RCC 7860 (cell line): ENCODE measurements at places on chromosomes 4 and X.

DNA sequence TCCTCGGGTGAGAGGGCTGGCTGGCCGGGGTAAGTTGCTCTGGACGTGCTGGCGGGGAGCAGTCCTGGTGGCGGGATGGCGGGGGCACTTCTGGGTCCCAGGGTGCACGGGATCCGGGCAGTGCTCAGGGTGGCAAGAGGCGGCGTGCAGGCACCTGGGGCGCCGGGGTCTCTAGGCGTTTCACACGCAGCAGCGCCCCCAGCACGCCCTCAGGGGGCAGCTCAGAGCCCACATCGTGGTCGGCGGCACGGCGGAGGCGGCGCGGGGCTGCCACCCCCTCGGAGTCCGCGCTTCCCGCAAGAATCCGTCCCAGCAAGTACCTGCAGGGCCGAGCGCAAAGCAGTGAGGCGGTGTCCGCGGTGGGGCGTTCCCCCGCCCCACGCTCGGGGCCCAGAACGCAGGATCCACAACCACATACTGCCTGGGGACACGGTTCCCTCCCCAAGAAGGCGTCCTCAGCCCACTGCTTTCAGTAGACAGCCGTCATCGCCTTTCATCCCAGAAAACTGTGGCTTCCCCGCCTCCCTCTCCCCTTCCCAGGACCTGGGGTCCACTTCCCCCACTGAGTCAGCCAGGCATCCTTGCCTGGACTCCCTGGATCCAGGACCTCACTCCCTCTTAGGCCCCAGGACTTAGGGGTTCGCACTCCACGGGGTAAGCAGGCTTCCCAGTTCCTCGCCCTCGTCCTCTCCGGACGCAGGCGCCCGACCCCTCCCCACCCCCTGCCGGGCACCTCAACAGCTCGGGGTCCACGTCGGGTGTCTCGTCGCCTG is 4.1 kb downstream of the PCSK1N start:
- no peak for DNase-seq

DNA sequence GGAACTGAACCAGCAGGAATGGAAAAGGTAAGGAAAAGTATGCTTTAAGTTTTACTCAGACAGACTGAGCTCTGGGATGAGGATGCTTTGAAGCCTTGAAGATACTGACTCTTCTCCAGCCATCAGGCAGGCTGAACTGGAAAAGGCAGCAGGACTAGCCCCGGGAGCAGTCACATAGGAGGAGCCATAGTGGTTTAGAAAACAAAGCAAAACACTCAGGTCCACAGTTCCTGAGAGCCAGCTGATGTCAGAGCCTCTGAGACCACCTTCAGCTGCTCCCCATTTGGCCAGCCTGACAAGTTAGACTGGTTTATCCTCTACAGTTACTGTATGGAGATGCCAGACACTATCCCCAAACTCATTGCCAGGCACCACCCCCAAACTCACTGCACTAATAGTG is 167.9 kb upstream of the CPEB2 start:
- no peak for DNase-seq

DNA sequence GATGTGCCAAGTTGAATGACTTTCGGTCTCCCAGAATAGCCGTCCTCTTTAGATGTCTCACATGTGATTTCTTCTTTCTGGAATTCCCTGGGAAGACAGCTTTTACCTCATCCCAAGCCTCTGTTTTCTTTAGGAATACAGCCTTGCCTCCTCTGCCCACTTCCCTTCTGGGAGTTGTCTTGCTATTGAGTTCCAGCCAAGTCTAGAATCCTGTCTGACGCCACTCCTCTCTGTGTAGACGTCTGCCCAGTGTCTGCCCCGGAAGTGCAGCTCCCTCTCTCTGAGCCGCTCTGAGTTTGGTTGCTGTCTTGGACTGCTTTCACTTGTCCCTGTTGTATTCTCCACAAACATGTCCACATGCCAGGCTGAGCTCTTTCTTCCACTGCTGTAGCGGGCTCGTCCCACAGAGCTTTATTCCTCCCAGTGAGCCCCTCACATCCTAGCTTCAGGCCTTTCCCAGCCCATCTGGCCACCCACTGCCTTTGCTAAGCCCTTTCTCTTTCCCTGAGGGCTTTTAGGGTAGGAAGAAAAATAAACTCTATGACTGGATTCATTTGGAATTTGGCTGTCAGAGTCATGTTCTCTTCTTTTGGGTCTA is 9.0 kb upstream of the IGFBP7 start:
- peak; percentile 44 for DNase-seq

GRCh38 chrX:15413101-15413500 is 28.9 kb upstream of the VEGFD start:
- no peak for DNase-seq

DNA sequence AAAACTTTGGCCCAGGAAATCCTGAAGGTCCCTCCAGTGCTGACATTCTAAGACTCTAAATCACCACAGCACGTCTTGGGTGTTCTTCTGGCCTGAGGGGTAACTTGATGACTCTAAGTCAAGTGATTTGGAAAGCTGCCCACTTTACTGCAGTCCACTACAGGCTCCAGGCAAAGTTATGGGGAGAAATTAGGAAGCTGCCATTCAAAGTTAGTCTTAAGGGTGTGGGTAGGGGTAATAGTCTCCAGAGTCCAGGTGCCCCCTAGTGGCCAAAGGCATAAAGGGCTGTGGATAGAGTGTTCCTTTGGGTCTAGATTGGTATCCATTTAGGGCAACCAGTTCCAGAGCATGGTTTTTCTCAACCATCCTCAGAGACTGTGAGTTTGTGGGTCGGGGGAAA is 38.7 kb upstream of the SLC16A2 start:
- DNase-seq, result peak; percentile 38

- DNase-seq, result no peak
Observed at GRCh38 chr4:37516057-37516775, 170.0 kb downstream of the RELL1 start.

DNA sequence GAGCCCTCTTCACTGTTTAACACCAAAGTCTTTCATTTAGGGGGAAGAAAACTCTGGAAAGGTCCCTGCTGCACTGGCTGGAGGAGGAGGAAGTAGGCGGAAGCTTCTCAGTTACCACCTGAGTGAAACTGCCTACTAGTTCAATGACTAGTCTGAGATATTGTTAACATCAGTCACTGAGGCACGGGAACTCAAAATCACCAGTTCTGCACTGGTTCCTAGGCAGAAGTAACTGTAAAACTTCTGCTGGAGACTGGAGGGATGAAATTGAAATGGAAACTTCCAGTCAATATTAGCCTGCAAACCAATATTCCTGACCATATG is 178.3 kb downstream of the SNCA start:
- no peak for DNase-seq

- DNase-seq, result no peak
Observed at GRCh38 chr4:187480146-187481145, 515.1 kb upstream of the ZFP42 start.

GRCh38 chr4:186144198-186144945 is 39.9 kb downstream of the FAM149A start:
- no peak for DNase-seq

DNA sequence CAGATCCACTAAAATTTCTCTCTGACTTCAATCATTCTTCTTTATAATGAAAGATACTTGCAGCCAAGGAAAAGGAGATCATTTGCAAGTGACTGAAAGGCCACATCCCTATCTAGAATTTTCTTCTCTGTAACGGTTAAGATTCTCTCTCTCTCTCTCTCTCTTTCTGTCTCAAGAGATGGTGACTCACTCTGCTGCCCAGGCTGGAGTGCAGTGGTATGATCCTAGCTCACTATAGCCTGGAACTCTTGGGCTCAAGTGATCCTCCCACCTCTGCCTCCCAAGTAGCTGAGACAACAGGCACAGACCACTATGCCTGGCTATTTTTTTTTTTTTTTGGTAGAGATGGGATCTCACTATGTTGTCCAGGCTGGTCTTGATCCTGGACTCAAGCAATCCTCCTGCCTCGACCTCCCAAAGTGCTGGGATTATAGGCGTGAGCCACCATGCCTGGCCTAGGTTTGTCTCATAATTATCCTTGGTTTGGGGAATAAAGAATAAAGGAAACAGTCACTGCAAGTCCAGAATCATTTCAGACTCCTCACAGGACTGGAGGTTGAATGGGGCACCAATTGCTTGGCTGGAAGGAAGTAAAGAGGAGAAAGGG is 33.3 kb upstream of the GALNT7 start:
- DNase-seq, result peak; percentile 53

DNA sequence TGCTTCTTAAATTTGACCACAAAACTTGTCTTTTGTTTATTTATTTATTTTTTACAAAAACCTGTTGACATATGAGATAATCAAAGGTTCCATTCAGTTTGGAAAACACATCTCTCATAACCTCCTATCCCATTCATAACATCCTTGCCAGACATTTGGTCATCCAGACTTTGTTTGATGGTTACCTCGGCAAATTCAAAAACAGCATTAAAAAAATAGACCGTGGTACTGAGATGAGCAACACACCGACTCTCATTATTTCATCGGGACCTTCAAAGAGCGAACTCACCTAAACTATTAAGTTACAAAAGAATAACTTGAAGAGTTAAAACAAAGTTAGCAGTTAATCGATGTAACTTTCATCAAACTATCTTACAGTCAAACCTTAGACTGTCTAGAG is 85.8 kb upstream of the RPS6KA3 start:
- DNase-seq, result no peak

- no peak for DNase-seq
Observed at GRCh38 chr4:112847045-112847444, 202.4 kb upstream of the ANK2 start.

DNA sequence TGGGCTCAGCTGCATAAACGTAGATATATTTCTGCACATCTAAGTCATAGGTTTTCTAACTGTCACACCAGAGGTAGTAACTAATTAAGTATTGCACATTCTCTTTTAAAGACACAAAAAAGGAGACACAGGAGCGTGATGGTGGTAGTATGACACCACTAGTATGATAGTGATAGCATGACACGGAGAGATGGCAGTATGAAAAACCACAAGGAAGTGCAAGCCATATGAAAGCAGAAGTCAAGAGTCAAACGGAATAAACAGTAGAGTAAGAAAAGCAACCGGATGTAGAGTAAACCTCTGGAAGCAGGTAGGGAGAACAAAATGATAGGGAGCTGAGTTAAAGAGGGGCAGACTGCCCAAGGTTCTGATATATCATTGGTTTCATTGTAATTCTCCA is 382.2 kb upstream of the INTU start:
- DNase-seq, result no peak

GRCh38 chrX:72309297-72310071 is 3.8 kb upstream of the CITED1 start:
- no peak for DNase-seq

DNA sequence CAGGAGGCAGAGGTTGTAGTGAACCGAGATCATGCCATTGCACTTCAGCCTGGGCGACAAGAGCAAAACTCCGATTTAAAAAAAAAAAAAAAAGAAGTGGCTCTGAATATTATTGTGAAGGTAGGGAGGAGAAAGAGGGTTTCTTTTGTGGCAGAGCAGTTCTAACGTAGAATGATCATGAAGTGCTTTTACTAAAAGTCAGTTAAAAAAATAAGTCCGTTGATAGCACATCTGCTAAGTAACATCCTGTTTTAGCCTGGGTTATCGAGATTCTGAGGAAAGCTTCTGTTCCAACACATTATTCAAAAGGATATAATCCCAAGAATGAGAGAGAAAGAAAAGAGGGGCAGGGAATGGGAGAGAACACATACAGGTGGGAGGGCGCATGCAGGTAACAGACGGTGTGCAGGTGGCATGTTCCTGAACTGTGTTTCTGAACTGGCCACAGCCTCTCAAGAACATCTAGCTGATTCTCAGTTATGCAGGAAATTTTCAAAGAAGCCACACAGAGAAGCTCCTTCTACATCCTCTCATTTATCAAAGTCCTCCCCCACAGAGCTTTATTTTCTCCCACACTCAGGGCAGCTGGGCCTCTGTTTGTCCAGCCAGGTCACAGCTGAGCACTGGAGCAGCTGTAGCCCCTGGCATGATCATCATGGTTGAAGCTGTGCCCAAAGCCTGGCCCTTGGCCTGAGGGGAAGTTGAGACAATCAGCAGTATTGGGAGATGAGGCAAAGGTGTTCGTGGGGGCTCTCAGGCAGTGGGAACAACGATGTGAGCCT is 342.3 kb downstream of the ZNF674 start:
- DNase-seq, result peak; percentile 8

GRCh38 chrX:96721354-96721753 is 36.7 kb downstream of the DIAPH2 start:
- no peak for DNase-seq

DNA sequence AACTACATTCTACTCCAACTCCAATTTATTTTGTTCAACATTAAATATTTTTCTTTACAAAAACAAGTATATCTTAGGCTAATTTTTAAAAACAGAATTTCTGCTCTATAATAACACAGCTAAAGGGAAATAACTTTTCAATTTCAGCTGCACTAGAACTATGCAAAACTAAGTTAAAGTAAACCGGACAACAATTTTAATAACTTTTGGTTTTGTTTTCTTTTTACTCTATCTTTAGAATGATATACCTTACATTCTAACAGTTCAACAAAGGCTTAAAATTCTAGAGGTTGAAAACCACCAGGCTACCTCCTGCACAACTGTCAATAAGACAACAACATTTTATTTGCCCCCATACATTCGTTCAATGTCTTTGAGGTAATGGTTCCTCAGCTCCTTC is 18.7 kb upstream of the KCNE5 start:
- DNase-seq, result no peak

- DNase-seq, result peak; percentile 18
Observed at GRCh38 chrX:30275498-30275897, 28.6 kb downstream of the MAGEB1 start.

DNA sequence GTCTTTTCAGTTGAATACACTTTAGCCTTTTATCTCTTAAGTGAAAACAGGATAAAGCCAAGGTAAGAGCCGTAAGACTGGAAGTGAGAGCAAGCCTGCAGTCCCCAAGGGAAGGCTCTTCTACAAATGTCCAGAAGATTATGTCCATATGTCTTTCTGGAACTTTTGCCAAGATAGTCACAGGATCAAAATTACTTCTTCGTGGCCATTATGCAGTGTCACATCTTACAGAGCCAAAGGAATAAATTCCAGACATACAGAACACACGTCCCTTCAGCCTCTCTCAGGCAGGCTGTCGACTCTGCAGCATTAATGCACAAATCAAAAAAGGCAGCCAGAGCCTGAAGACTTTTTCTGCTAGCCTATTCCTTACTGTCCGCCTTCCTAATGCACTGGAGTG is 10.9 kb upstream of the GATB start:
- no peak for DNase-seq

DNA sequence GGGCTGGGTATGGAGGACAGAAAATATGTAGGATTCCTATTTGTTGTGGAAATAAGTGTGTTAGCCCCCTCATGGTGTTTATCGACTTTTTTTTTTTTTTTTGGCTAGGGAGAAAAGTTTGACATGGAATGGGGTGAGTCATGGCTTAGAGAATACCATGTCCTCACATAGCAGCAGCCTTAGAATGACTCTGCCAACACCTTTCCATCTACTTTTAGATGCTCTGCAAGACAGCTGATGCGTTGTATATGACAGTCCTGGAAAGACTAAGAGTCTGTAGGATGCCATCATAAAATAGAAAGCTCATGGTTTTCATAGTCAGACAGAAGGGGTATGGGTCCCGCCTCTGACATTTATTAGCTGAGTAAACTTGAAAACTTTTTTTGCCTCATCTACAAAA is 37.7 kb downstream of the MTTP start:
- no peak for DNase-seq

GRCh38 chr4:68871809-68872642 is 56.2 kb downstream of the UGT2B10 start:
- DNase-seq, result no peak
